ENCODE measurements at places on chromosomes 4 and X.

DNA sequence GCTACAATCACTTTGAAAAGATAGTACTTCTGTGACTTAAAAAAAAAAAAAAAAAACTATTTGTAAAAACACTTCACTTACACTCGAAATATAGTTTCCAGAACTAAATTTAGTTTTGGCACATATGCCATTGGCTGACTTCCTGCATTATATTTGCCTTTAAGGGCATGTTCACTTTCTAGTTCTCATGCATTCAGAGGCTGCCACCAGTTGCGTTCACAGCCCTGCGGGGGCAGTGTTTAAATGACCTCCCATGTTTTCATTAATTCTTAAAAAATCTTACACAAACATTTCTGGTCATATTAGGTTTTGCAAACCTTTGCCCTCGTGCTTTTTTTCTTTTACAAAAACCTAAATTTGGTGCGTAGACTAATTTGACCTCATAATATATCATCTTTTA lies 12.4 kb upstream of the ARHGAP6 start:
- DNase-seq: no peak

GRCh38 chrX:53280331-53281320 lies 758 bp downstream of the IQSEC2 start:
- no peak for DNase-seq

DNA sequence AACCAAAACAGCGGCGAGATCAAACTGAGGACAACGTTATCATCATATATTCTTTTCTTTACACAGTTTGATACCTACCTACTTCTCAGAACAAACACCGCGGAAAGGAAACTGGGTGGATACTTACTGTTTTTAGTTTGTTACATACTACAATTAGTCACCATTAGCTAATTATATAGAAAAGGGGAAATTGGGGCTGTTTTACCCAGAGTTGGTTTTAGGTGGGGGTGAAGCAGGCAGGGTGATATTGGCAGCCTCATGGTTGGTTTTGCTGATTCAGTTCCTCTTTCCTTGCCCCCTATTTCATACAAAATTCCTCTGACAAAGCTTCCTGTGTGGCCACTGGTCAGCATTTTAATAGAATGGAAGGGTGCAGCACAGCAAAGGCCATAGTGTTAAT lies 77.8 kb downstream of the SORBS2 start:
- no peak for DNase-seq

GRCh38 chr4:119559044-119559647 lies 69.5 kb downstream of the PDE5A start:
- DNase-seq: no peak

GRCh38 chrX:20309806-20310205 lies 43.1 kb upstream of the RPS6KA3 start:
- DNase-seq: no peak

- DNase-seq: no peak
Observed at GRCh38 chr4:184583738-184584502, 65.3 kb downstream of the CASP3 start.

- no peak for DNase-seq
Observed at GRCh38 chr4:168907119-168907698, 102.8 kb downstream of the CBR4 start.

DNA sequence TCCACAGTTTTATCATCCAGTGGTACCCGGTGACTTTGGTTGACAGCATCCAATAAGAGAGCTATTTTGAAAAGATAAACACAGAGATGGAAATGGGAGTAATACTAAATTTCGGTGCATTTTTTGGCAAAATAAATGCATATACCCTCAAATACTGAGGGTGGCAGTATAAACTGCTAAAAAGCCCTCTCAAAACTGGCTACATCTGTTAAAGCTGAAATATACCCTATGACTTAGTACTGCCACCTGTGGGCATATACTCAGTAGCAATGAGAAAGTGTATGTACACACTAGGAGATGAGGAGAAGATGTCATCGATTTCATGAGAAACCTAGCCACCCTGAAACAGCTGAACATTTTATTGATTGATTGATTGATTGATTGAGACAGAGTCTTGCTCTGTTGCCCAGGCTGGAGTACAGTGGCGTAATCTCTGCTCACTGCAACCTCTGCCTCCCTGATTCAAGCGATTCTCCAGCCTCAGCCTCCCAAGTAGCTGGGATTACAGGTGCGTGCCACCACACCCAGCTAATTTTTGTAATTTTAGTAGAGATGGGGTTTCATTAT lies 12.2 kb upstream of the TMEM128 start:
- DNase-seq: peak; percentile 18

DNA sequence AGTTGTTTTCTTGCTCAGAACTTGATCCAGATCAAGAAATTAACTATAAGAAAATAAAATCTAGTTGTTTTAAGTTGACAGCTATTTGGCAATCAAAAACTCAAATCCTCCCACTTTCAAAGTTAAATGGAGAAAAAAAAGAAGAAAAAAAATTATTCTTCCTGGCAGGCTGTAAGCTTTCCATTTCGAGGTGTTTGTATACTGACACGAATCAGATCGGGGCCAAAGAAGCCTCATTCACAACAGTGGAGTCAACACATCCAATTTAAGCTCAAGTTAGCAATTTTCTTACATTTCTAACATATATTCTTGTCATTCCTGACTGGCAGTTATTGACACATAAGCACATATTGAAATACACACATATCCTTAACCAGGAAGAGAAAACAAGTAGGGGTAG lies 119.4 kb downstream of the UNC5C start:
- no peak for DNase-seq

DNA sequence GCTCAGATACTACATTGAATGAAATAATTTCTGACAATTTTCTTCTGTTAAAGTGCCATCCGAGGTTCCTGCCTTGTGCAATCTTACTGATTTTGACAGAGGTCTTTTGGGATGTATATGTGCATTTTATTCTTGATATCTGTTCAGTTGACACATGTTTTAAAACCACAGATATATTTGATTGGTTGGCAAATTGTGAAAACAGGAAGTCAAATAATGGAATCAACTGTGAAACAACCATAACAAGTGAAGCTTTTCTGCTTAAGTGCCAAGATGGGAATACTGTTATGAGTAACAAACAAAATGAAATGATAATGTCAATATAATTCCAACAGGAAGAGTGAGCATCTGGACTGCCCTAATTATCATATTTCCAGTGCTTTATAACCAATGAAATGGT lies 84.9 kb upstream of the TET2 start:
- no peak for DNase-seq

GRCh38 chr4:101790521-101791181 lies at the start of gene BANK1:
Gene BANK1 (plus strand): TSS chr4:101790730. CDS start chr4:101790881, 151 bp downstream.
- DNase-seq: peak; percentile 94

DNA sequence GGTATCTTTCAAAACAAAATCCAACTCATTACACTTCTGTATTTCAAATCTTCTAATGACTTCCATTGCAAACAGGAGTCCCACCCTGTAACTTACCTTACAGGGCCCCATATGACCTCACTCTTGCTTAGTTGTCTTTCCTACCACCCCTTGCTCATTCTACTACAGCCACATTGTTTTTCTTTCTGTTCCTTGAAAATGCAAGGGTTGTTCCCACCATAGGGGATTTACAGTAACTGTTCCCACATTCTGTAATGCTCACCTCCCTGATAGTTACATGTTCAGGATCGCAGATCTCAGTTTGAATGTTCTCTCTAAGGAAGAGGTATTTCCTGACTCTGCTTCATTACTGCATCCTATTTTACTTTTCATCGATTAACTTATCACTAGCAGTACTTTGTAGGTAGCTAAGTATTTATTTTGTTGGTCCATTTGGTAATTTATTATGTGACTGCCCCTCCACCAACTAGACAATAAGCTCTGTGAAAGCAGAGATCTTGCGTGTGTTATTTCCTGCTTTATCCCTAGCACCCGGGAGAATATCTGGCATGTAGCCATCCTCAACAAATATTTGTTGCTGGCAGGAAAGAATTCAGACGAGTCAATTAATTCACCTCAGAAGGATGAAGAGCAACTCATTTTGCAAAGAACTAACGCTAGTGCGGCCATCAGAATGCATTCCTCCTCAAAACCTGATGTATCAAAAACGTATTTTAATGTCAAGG lies 21.4 kb downstream of the MAOB start:
- DNase-seq: no peak

DNA sequence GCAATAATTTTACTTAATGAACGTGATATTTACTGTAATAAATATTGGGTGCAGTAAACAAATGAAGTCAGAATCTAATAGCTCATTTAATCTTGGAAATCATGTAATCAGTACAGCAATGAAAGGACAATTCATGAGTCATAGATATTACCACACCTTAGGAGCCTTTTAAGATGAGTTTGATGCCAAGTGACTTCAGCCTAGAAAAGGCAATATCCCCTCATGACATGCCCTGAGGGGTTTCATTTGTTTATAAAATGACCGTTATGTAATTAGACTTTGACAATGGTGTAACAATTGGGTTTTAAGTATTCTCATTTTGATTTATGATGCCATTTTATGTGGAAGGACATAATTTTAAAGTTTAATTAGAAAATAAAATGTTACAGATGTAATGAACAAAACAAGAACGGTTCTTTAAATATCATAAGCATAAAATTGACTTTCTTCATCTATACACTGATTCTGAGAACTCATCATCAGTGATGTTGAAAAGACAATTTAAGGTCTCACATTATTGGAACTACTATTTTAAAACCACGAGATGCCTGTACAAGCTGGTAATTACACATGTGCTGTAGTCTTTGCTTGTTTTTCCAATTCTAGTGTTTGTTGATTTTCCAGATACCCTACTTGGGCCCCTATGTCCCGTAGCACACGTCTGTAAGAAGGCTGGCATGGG lies 5.0 kb downstream of the FGF2 start:
- DNase-seq: no peak

GRCh38 chrX:16310326-16310725 lies 143.0 kb downstream of the MAGEB17 start:
- DNase-seq: no peak

GRCh38 chrX:56130436-56130835 lies 101.7 kb upstream of the KLF8 start:
- no peak for DNase-seq

DNA sequence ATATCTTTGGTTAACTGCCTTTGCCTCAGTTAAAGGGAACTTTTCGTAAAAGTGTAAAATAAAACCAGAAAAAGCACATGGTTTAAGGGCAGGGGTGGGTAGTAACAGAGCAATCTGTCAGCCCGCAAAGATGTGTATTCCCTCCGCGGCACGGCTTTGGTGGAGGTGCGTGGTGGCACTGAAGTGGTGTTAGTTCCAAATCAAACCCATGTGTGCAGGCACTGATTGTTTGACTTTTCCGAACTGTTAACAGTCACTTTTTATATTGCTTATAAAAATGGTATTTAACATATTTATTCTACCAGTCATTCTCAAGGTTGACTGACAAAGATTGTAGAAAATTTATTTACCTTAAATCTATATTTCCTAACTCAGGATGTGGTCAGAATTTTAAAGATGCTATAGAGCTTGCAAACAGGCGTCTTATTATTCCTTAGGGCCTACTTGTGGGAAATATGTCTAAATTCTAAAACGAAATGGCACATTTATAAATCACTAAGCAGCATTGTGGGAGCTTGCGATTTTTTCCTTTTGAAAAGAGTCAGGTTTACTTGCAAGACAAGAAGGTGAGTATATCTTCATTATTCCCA lies 272.7 kb upstream of the PCDH18 start:
- no peak for DNase-seq

DNA sequence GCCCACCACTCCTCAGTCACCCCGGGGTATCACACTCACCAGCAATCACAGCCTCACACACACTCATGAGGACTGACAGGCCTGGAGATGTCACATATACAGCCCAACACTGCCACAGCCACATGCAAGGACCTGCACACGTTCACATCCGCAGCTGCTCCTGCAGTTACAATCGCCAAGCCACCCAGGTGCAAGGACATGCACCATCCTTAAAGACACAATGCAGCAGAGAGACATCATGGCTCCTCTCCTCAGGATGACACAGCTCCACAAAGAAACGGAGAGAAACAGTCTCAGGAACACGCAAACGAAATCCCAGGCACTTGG lies 1.1 kb downstream of the PCSK1N start:
- no peak for DNase-seq

DNA sequence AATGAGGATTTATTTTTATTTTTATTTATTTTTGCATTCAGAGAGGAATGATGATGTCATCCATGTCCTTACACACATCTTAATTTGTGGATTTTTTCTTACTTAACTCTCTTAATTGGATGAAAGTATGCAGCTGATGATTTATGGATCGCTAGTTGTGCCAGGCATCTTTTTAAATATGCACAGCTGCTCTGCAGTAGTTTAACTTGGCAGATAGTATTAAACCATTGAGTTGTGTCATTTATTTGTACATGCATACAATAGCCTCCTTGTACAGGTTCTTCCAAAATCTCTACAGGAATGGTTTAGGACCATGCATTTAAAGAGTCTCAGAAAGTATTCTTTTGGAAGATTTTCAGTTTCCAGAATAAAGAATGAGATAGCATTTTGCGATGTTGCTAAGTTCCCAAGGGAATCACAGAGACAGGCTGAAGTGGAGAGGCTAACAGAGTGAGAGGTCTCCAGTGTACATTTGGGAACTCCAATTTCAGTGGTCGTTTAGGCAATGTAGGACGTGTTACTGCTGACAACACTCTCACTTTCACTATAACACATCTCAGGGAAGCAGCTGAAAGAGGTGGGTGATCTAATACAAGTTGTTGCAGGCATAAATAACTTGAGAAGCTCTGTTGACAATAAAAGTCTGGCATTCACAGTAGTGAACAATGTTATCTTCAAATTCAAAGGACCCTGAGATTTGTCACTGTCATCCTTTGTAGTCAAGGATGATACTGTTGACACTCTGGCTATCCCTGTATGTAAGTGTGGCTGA lies 49.9 kb upstream of the SCRG1 start:
- DNase-seq: no peak

DNA sequence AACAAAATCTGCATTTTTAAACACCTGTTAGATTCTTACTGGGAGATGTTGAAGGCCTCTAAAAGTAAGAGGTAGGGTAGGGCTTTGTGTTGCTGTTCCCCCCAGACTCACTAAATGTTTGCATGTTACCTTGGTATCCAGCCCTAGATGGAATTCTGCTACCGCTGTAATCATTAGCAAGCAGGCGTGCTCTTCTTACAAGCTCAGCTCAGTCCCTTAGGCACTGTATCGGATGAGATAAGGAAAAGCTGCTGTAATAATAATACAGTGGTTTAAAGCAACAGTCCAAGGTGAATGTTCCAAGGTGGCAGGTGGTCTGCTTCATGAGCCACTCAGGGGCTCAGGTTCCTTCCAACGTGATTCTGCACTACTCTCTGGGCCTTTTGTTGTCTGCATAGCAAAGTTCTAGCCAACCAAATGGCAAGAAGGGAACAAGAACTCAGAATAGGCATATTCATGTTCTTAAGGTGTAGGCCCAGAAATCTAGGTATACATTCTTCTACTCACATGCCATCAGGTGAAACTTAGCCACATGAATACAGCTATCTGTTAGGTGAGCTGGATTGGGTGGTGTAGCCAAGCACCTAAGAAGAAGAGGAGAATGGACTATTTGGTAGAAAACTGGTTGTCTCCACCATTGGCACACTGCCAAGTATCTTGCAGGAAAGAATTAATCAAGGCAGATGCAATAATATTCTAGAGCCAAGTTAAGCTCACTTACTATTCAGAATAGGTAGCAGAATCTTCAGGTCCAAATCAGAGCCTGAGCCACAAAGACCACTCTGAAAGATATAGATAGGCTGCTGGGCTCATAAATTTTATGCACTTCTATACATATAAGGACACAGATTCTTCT lies 46.0 kb downstream of the COQ2 start:
- no peak for DNase-seq

All from naive B cell (primary cell).